ENCODE measurements at places on chromosomes 2 and 18. TPM values are rescaled to one million over a fixed set of nuclear protein-coding genes. Genes with fewer than 3 reads are reported as not detected.

GRCh38 chr2:63465633-63466032, 122.6 kb downstream of the WDPCP start:
- H3K4me3 ChIP-seq: no peak overlapping the region
- no peaks in the 10 kb centered on the region for H3K4me1 ChIP-seq
- H3K27ac ChIP-seq: no peak overlapping the region
- peaks cover 4% of the 10 kb centered on the region for H3K36me3 ChIP-seq

DSC3 gene
- not detected for total RNA-seq

NT5DC4 gene
- total RNA-seq: not detected

DNA sequence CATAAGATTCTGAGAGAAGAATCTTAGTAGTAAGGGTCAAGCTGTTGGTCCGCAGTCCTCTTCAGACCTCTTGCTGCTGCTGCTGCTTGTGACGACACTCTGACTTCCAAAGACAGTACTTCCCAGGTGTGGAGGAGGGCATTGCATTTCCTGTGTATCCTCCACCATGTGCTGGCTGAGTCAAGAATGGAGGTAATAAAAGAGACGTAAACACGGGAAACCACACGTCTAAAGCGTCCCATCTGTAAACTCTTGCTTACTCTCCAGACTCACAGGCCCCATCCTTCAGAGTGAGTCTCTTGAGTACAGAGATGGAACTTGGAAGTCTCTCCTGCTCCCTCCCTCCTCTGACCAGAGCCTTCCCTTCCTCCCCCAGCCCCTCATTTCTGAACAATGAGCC, 25.6 kb downstream of the KLHL29 start:
- no peaks in the 10 kb centered on the region for H3K36me3 ChIP-seq
- no peak for DNase-seq
- H3K4me3 ChIP-seq: no peak overlapping the region
- no peak overlapping the region for H3K27ac ChIP-seq
- H3K27me3 ChIP-seq: no peaks in the 10 kb centered on the region

All from psoas muscle (tissue), 8 donors.